ENCODE measurements at places on chromosomes 5 and 9. TPM values are rescaled to one million over a fixed set of nuclear protein-coding genes. Genes with fewer than 3 reads are reported as not detected.

DNA sequence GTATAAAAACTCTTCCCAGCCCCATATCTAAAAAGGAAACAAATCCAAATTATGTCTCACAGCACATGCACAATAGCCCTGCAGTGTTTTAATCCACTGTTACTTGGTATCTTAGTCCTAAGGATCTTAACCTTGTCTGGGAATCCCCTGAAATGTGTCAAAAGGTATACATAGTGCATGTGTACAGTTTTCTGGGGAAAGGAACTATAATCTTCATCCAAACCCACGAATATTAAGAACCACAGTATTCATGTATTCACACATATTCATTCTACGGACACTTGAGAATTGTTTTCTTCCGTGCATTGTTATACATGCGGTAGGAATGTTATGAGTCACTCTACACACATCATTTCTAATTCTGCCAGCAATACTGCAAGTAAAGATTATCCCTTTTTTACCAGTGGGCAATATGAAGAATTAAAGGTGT, 47.8 kb upstream of the SNX2 start:
- no peak for DNase-seq
- no peaks in the 10 kb centered on the region for H3K36me3 ChIP-seq
- no peaks in the 10 kb centered on the region for H3K27me3 ChIP-seq
- no peaks in the 10 kb centered on the region for H3K4me1 ChIP-seq

DNA sequence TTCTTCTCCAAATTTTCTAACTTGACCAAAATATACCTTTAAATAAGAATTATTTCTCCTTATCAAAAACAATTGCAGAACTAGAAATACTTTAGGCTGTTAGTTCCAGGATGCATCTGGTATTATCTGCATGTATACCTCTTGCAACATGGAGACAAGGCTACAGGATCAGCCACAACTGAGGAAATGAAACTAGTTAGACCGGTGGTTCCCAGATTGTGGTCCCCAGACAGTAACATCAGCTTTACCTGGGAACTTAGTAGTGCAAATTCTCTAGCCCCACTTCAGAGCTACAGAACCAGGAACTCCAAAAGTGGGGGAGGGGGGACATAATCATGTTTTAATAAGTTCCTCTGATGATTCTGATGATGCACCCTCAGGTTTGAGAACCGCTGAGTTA, 61.6 kb upstream of the C9orf72 start:
- no peak overlapping the region for H3K27ac ChIP-seq
- peak; percentile 24 for DNase-seq
- H3K4me3 ChIP-seq: no peak overlapping the region
- no peaks in the 10 kb centered on the region for H3K4me1 ChIP-seq
- H3K27me3 ChIP-seq: no peaks in the 10 kb centered on the region
- no peaks in the 10 kb centered on the region for H3K36me3 ChIP-seq

- no peak overlapping the region for H3K27ac ChIP-seq
- DNase-seq: no peak
- H3K4me3 ChIP-seq: no peak overlapping the region
- H3K36me3 ChIP-seq: no peaks in the 10 kb centered on the region
- no peaks in the 10 kb centered on the region for H3K27me3 ChIP-seq
These were observed 168.1 kb downstream of the EFNA5 start for GRCh38 chr5:107502676-107503060.

DNA sequence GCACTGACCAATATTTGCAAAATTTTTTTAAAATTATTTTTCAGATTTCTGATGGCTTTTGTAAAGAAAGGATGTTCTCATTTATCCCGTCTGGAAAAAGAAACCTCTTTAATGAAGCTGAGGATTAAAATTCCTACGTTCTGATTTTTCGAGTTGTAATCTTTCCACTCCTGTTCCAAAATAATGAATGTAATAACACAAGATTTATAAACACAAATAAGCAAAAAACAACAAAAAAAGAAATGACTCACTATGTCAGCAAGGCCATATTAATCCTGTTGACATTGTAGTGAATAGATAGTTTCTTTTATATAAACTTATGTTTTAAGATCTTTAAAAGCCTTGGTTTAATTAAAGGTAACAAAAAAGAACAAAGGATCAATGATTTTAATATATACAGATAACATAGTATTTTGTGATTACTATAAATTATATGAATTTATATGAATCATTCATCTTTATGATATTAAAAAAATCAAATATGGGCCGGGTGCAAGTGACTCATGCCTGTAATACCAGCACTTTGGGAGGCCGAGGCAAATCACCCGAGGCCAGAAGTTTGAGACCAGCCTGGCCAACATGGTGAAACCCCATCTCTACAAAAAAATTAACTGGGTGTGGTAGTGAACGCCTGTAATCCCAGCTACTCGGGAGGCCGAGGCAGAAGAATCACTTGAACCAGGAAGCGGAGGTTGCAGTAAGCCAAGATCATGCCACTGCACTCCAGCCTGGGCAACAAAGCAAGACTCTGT, 336.6 kb upstream of the DAB2 start:
- no peak for DNase-seq
- no peaks in the 10 kb centered on the region for H3K27me3 ChIP-seq
- peaks cover 5% of the 10 kb centered on the region for H3K4me1 ChIP-seq
- no peaks in the 10 kb centered on the region for H3K36me3 ChIP-seq

GRCh38 chr9:86097510-86098224, 1.7 kb downstream of the GOLM1 start:
- H3K27me3 ChIP-seq: no peaks in the 10 kb centered on the region
- no peaks in the 10 kb centered on the region for H3K4me1 ChIP-seq
- H3K4me3 ChIP-seq: no peak overlapping the region
- no peaks in the 10 kb centered on the region for H3K36me3 ChIP-seq
- no peak overlapping the region for H3K27ac ChIP-seq
- no peak for DNase-seq

DMGDH gene
- total RNA-seq: 2.6 TPM

SLCO6A1 gene
- not detected for total RNA-seq

Data from lung (tissue), 17 donors.